ENCODE measurements at places on chromosomes 6 and 20.

DNA sequence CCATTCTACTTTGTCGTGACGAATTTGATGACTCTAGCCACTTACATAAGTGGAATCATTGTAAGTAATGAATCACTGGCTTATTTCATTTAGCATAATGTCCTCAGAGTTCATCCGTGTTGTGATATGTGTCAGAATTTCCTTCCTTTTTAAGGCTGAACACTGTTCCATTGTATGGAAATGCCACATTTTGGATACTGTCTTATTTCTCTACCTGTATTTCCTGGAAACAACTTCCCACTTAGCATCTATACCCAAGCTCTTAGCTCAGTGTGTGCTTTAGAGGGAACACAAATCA, 28.8 kb upstream of the GGTLC1 start:
- no peak for DNase-seq

DNA sequence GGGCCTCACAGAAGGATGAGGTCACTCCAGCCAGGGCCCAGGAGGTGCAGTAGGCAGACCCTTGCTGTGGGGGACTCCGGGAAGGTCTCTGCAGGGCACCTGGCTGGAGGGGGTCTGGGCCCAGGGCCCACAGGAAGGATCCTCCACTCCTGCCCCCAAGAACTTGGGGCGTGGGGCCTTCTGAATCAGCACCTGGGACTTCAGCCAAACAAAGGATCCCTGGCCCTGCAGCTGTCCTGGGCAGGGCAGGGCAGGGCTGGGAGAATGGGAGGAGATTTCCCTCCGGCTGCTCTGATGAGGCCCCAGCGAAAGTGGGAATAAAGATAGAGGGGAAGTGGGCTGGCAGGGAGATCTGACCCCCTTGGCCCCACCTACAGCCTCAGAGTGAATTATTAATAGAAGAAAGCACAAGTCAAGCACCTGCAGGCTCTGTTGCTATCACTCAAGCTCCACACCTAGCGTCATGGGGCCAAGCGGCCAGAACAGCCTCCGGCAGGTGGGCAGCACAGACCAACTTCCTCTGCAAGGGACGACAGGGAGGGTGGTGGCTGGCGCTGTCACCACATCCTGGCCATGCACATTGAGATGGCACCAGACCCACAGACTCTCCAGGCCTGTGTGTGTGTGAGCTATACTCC, 61.6 kb upstream of the MRPS10 start:
- DNase-seq, result peak; percentile 14

- DNase-seq, result no peak
Measured at GRCh38 chr20:49395183-49395582, 87.3 kb downstream of the KCNB1 start.

DNA sequence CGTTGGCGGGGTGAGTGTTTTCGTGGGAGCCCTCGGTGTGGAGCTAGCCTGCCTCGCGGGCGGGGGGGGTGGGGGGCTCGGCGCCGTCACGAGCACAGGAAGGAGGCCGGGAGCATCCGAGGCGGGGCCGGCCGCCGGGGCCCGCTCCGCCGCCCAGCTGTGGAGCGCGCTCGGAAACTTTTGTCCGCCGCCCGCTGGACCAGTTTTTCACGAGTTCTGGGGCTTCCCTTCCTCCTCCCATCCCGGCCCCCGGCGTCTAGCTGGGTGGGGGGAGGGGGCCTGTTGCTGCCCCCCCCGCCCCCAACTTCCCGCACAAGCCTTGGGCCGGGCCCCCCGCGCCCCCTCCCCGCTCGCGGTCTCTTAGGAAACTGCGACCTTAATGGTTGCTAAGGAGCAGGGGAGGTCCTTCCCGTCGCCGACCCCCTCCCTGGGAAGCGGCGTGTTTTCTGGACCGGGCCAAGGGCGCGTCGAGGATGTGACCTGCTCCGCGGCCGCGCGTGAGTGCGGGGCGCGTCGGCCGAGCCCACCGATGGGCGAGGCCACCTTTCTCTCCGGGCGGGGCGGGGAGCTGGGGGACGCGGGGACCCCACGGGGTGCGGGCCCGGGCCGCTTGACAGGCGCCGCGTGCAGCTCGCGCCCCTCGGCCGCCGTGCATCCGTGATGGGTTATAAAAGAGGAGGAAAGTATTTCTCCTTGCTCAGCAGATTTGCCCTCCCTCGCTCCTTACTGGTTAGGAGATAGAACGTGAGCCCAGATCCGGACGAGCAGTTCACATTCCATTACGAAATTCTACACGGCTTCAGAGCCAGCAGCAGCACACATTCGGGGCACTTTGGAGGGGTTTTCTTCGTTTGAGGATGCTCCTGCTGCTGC, 1.4 kb downstream of the RREB1 start:
- no peak for DNase-seq

DNA sequence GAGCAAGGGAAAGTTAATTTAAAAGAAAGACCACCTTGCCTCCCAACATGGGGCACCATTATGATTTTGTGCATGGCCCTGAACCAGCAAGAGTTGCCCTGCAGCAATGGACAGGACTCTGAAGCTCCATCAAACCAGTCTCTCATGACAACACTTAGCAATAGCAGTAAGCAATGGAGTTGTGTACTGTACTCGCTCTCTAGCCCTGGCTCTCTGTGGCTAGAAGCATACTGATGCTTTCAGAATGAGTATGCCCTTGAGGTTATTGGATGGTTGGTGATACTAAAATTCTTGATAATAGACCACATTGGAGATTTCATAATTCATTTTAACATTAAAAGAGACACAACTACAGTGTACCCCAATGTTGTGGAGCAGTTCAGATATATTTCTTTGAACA, 23.2 kb upstream of the LMBRD1 start:
- no peak for DNase-seq

DNA sequence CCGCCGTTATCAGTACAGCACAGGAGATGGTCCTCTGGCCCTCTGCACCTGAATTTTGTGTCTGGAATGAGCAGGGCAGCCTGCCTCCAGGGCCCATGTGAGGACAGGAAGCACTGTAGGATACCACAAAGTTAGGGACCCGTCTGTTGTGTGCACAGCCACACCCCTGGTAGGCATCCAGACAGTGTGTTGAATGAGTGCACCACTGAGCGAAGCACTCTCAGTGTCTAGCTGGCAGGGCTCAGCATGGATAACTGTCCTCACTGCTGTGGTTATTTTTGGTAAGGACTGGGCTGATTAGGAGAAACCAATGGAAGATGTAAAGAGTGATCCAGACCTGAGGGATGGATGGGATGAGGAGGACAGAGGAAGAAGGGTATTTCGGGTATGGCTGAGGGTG, 178.7 kb downstream of the CLIC5 start:
- DNase-seq, result no peak

DNA sequence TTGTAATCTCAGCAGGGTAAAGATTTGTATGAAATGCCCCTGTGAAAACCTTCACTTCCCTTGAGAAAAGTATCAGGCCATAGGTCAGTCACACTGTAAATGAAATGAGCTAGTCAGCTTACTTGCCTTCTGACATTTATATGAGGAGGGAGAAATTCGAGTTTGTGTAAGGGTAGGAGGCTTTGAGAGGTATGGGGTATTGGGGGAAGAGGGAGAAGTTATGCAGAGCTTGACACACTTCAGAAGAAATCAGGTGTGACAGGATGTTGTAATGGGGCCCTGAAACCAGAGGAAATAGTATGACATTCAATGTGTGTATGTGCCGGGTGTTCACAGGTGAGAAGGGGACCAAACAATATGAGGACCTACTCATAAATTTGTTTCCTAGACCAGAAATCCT, 64.2 kb upstream of the CCN6 start:
- DNase-seq, result no peak

DNA sequence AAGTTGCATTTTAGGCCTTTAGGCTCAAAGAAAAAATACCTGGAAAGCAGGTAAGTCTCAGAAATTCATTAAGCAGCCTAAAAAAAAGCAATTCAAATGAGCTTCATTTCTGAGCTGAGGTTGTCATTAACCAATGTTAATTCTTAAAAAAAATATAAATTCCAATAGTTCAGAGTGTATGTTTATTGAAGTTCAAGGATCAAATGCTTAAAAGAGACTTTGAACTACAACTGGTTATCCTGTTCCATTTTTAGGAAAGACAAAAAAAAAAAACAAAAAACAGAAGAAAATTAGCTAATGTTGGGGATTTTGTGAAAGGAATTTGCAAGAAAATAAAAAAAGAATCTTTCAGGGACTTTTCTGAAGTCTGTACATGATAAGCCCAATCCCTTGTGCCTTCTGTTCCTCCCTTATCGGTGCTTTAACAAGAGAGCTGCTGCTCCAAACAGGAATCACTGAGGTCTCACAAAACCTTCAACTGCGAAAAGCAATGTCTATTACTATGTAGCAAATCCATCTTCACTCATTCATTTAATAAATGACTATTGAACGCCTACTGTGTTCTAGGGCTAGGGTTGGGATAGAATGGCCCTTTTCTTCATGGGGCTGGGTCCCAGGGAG, 90.3 kb downstream of the FOXF2 start:
- no peak for DNase-seq

GRCh38 chr6:126131246-126131645, 144.9 kb downstream of the TRMT11 start:
- no peak for DNase-seq

DNA sequence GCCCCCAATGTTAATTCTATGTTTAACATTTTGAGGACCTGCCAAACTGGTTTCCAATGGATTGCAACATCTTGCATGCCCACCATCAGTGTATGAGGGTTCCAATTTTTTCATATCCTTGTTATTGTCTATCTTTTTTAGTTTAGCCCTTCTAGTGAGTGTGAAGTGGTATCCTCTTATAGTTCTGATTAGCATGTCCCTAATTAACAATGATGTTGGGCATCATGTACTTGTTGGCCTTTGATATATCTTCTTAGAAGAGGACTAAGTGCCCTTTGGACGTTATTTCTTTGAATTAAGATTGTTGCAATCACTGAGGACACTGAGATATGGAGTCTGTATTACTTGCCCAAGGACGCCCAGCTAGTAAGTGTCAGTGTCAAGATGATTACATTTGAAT, 22.3 kb downstream of the GCNT2 start:
- DNase-seq, result no peak

- DNase-seq, result no peak
Measured at GRCh38 chr20:46073443-46073842, 16.3 kb downstream of the NCOA5 start.

GRCh38 chr6:134295953-134296553, 21.9 kb downstream of the SGK1 start:
- no peak for DNase-seq

- no peak for DNase-seq
Measured at GRCh38 chr20:56449459-56449858, 19.0 kb upstream of the RTF2 start.

DNA sequence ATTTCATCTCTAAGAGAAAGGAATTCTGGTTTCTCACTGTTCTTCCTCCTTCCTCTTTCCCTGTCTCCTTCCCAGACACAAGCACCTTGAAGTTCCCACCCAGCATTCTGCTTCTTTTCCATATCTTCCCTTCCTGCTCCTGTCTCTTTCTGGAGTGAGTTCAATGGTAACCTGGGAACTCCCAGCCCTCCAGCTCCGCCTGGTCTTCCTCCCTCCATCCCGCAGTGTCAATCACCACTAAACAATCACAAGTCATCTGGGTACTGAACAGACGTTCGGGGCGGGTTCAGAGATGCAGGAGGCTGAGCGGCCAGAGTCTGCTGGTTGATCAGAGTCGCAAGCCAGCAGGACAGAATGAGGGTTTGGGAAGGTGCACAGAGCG, 7.7 kb downstream of the TTBK1 start:
- no peak for DNase-seq

- no peak for DNase-seq
Measured at GRCh38 chr20:53773792-53774401, 180.3 kb upstream of the ZNF217 start.

DNA sequence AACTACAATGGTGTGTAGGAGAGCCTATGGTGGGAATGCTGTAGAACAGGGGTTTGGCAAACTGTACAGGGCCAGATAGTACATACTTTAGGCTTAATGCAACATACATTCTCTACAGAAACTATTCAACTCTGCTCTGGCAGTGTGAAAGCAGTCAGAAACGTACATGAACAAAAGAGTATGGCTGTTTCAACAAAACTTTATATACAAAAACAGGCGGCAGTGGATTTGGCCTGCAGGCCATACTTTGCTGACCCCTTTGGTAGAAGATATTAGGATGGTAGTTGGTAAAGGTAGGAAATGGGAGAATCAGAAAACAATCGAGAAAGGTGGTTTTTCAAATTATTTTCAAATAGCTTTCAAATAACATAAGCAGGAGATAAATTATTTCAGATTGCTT, 24.8 kb downstream of the FUCA2 start:
- no peak for DNase-seq

DNA sequence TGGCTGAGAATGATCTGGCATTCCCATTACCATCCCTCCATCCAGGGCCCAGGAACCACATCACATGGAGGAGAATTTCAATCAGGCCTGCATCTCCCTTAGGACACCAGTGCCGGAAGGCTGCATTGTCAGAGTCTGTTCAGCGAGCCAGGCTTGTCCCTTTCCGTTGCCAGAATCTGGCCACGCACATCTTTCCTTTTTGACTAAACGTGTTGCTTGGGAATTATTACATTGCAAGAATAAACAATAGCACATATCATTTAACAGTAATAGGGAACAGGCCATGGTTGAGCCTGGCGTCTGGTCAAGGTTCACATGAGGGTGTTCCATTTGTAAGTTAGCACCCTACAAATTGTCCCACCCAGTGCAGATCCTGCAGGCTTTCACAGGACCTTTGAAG, 42.8 kb downstream of the SOBP start:
- no peak for DNase-seq

- DNase-seq, result no peak
Measured at GRCh38 chr6:29777310-29777709, 50.3 kb upstream of the HLA-G start.

DNA sequence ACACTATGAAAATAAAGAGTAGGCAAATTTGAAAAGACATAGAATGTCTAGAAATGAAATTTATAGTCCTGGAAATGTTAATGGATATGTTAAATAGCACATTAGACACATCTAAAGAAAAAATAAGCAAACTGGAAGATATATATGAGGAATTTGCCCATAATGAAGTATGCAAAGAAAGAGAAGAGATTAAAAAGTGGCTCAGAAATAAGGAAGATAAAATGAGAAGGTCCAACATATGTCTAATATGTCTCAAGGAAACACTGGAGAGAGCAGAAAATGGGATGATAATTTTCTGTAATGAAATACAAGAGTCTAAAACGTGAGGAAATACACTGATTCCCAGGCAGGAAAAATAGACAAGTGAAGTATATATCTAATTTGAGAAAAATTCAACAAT, 36.6 kb upstream of the ARID1B start:
- DNase-seq, result no peak

- no peak for DNase-seq
Measured at GRCh38 chr6:43040542-43041257, 13.0 kb downstream of the CUL7 start.

DNA sequence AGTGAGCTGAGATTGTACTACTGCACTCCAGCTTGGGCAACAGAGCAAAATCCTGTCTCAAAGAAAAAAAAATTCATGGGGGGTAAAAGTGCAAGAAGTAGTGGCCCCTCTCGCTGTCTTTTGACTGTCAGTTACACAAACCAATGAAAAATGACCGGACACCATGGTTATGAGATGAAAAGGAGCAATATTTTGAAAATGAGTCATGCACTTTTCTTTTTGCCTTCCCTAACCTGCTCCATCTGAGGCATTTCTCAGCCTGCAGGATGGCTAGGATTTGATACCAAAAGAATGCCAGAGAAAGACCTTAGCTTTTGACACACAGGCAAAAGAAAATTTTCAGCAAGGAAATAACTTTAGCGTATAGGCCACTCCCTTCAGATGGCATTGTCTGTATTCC, 181.7 kb upstream of the ARID1B start:
- no peak for DNase-seq
